ENCODE measurements at places on chromosomes 2 and 18.

DNA sequence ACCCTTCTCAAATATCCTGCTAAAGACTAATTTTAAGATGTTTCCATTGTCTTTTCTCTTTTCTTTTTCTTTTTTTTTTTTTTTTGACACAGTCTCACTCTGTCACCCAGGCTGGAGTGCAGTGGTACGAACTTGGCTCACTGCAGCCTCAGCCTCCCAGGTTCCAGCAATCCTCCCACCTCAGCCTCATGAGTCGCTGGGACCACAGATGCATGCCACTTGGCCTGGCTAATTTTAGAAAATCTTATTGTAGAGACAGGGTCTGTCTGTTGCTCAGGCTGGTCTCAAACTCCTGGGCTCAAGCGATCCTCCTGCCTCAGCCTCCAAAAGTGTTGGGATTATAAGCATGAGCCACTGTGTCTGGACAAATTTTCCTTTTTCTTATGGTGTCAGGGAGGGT, 167.5 kb downstream of the MCFD2 start:
- DNase-seq = no peak

DNA sequence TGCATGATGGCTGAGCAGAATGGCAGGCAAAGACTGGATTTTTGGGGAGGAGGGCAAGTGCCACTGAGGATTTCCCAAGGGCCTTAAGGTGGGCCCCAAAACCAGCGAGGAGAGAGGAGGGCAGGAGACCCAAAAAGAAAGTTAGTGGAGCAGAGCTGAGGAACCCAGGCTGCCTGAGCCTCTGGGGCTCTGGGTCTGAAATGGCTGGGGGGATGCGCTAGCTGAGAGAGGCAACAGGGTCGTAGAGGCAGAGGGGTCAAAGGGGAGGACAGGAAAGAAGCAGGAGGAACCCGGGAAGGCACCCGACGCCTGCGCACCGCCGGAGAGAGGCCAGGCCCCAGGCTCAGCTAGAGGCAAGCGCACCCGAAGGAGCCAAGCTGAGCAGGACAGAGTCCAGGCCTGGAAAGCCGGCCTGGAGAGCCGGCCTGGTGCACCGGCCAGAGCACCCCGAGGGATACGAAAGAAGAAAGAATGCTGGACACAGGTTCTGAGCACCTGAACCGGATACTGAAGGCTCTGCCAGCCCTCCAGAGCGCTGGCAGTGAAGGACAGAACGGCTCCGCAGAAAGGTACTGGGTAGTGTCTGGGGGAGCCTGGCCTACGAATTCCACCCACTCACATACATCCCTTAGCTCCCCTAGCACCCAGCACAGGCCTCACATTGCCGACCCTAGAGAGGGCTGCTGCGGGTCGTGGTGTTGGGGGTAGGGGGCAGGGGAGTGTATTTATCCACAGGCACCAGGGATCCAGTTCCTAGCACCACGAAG, 39.5 kb upstream of the ATP6V1B1 start:
- DNase-seq = no peak

DNA sequence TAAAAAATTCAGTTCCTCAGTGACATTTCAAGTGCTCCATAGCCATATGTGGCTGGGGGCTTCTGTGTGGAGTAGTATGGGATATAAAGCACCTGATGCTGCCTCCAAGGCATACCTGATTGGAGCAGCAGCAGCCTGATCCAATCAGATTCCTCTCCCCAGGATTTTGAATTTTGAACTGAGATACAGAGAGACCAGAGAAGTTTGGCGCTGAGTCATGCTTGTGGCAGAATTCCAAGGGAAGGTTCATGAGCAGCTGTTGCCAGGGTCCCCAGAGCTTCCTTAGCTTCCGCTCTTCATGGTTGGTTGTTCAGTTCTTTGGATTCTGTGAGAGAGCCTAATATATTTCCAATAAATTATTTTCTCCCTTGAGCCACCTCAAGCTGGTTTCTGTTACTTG, 29.0 kb upstream of the CFAP36 start:
- no peak for DNase-seq

- DNase-seq = no peak
Observed at GRCh38 chr2:178674122-178674521, 133.1 kb downstream of the TTN start.

- DNase-seq = no peak
Observed at GRCh38 chr2:240530181-240530580, 27.6 kb downstream of the ANKMY1 start.

- DNase-seq = no peak
Observed at GRCh38 chr18:7987284-7987976, 420.3 kb downstream of the PTPRM start.

- DNase-seq = no peak
Observed at GRCh38 chr2:190121971-190122370, 59.4 kb upstream of the MSTN start.

DNA sequence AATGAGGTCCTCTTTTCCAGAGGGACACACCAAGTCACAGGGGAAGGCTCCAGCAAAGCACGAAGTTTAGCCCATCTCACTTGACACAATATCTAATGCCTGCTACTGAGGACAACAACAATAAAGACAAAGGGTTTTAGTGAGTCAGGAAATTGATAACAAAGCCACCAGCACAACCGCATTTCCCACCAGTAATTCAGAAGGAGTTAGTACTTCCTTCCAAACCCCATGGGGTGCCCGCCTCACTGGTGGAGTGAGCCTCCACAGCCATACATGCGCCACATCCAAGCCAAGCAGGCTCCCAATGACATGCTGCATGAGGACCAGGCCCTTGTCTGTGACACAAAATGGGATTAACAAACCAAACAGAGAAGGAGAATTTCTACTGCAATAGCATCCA, 40.1 kb downstream of the MRPL35 start:
- DNase-seq = no peak

DNA sequence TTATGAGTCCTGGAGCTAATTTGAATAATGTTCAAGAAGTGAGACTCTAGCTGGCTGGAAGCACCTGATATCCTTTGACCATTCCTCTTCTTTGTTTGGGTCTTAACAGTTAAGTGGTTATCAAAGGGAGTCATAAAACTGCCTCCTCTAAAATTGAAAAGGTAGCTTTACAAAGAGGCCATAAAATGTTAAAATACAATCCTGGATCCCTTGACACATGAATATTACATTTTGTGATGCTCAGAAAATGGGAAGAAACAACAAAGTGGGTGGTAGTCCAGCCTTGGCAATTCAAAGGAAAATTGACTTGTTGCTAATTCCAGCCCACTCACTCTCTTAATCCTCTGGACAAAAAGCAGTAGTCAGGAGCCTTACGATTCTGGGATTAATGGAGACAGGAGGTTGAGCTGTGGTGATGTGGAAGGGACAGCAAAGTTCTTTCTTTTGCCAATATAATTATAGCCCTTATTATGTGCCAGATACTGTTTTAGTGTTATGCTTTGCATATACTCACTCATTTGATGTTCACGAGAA, 339.2 kb downstream of the PDE11A start:
- no peak for DNase-seq
